ENCODE measurements at places on chromosomes 2 and 18. TPM values are rescaled to one million over a fixed set of nuclear protein-coding genes. Genes with fewer than 3 reads are reported as not detected.

Gene MZT2B
- 65.8 TPM for total RNA-seq

Gene PLEKHH2
- total RNA-seq = 0.24 TPM

Gene DSG1
- not detected for total RNA-seq

Gene CASP10
- total RNA-seq = 0.48 TPM

Gene MC5R
- 0.21 TPM for total RNA-seq

Gene MATN3
- total RNA-seq = 1.2 TPM

Gene SERPINB12
- 0.68 TPM for total RNA-seq

Gene IL36RN
- total RNA-seq = not detected

Gene FBXO36
- total RNA-seq = 1.5 TPM

Gene REG1B
- not detected for total RNA-seq

Gene ASNSD1
- 74.0 TPM for total RNA-seq

DNA sequence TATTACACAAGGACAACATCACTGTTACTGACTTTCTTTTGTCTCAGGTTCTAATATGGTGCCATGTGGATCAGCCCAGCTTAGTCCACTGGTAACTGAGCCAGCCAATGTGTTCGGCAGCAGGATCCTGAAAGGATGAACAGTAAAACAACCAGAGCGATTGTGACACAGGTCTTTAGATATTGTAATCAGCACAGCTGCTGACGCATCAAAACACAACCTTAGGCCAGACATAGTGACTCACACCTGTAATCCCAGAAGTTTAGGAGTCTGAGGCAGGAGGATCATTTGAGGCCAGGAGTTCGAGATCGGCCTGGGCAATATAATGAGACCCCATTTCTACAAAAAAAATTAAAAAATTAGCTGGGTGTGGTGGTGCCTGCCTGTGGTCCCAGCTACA is 183.4 kb upstream of the CDH20 start:
- DNase-seq = no peak

GRCh38 chr2:190599073-190599472 is 49.8 kb upstream of the NAB1 start:
- DNase-seq = no peak

- peak; percentile 60 for DNase-seq
Observed at GRCh38 chr2:75199428-75200011, at the start of gene TACR1. TSS of gene TACR1 (minus strand) at chr2:75199520. CDS start at chr2:75198934, 586 bp downstream.

GRCh38 chr2:217162533-217162932 is 302.7 kb upstream of the TNP1 start:
- peak; percentile 77 for DNase-seq

GRCh38 chr2:133418021-133418420 is 150.2 kb downstream of the NCKAP5 start:
- DNase-seq = no peak

DNA sequence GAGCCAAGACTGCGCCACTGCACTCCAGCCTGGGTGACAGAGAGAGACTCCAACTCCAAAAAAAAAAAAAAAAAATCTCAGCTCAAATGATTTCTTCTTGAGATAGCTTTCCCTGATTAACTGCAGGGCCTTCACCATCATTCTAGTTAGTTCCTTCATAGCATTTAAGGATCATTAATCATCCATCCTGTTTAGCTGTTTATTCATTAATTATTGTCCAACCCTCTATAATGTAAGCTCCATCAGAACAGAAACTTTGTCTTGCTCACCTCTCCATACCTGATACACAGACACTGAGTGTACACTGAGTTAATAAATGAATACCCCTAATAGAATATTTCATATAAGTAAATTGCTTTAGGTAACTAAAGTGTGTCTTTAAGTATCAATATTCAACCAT is 42.2 kb upstream of the ENOSF1 start:
- DNase-seq = no peak

- no peak for DNase-seq
Observed at GRCh38 chr2:71944183-71944550, 203.5 kb downstream of the CYP26B1 start.

- DNase-seq = no peak
Observed at GRCh38 chr18:40056079-40056692, 1898.8 kb upstream of the PIK3C3 start.

DNA sequence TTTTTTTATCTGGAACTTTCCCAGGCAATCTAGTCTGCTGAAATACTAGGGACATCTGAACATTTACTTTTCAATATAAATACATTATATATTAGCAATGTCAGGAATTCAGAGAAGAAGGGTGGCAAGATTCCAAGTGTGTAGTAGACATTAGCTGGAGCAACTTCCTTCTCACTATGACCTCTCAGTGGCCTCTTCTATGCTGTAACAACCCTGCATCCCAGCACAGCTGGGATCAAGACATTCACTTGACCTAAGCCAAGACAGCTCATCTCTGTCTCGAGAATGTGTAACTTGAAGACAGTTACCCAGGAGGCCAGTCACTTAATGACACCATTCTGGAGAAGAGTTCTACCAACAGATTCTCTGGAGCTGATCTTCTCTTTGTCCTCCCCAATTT is 61.7 kb upstream of the RALBP1 start:
- peak; percentile 45 for DNase-seq

DNA sequence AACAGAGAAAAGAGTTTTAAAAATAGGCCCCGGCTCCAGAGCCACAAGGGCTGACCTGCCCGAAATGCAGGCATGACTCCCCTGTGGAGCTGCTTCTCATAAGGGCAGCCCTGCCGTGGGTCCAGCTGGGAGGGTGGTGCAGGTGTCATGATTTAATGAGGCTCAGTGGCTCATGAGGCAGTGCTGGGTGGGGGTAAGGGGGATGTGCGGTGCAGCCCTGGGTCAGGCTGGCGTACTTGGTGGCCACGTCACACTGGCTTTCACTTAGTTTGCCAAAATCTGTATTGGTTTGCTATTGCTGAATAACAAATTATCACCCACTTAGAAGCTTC is 33.6 kb downstream of the HJURP start:
- no peak for DNase-seq

DNA sequence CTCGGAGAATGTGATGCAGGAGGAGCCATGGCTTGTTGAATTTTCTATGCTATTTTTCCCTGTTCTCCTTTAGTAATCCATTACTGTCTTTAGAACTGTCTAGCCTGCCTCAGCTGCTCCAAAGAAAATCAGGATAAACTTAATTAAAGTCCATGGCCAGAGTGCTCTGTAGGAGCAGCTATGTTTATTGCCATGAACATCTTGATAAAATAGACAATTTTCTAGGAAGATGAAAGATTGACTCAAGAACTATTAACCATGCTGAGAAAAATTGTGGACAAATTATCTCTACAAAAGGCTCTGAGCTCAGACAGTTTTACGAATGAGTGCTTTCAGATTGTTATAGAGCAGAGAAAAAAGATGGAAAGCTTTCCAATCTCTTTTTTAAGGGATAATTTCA is 193.0 kb downstream of the TTC32 start:
- no peak for DNase-seq

DNA sequence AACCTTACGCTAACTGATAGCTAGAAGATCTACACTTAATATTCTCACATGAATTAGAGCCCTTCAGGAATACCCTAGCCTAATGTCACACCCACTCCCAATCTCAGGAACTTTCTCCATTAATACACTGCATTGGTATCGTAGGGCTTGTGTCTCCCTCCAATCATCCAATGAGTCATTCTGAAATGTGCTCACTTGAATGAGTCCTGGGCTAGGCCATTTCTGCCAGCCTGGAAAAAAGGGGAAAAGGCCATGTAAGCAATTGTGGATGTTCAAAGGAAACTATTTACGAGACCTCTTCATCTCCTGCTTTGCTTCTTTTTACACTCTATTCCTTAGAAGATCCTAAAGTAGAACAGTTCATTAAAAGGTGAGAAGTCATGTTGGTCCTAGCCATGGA is 18.8 kb downstream of the ZEB2 start:
- DNase-seq = no peak

DNA sequence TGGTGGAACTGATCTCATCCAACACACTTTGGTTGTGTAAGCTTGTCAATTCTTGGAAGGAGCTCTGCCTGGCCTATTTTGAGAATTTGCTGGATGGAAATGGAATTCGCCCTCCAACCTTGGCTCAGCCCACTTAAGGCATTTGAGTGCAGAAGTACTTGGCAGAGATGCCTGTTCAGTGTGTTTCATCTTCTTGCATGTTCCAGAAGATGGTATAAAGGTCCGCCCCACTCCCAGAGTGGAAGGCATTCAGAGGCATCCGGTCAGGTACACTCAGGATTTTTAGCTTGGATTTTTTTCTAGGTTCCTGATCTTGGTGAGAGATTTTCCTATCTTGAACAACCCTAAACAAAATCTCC is 61.3 kb upstream of the TXNDC2 start:
- peak; percentile 78 for DNase-seq

DNA sequence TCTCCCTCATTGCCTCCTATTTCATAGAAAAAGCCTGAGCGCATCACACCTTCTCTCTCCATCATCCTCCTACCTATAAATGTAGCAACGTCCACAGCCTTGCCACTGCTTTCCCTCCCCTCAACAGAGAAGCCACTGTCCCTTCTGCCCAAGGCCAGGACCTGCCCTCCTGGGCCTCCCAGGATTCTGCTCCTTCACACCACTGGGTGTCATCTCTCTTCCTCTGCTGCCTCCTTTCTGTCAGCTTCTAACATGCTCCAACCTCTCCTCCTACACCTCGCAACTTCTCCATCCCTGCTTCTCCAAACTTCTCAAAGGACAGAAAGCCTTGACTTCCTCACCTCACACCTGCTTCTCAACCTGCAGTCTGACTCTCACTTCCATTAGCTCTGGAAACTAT is 21.2 kb upstream of the ME2 start:
- DNase-seq = no peak

DNA sequence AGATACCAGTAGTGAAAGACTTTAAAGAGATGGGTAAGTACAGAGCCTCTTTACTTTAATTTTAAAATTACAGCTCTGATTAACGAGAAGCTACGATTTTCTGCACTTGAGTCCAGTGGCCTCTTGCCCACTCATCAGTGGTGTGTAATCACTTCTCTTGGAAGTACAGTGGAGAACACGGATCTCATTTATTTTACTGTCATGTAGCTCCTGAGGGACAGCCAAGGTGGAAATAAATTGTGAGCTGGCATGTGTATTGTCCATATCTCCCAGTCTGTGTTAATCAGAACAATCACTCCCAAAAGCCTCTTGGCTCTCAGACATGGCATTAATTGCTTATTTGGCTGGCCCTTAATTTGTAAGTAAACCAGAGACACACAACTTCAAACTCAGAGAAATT is 69.4 kb downstream of the LOXHD1 start:
- DNase-seq = no peak

- no peak for DNase-seq
Observed at GRCh38 chr18:13716916-13717315, 9.4 kb downstream of the FAM210A start.

DNA sequence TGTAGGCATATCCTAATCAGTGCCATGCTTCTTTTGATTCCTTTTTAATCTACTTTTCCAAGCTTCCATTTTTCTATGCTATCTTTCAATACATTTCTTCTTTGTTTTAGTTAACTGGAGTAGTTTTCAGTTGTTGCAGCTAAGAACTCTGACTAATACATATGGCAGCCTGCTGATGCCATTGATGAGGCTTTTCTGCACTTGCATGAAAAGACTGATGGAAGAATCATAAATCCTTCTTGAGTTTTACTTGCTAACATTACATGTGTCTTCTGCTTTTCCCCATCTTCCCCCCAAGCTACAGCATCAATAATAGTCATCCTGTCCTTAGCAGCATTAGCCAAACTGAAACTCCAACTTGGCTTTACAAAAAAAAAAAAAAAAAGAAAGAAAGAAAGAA is 203.3 kb downstream of the LRP1B start:
- DNase-seq = no peak

DNA sequence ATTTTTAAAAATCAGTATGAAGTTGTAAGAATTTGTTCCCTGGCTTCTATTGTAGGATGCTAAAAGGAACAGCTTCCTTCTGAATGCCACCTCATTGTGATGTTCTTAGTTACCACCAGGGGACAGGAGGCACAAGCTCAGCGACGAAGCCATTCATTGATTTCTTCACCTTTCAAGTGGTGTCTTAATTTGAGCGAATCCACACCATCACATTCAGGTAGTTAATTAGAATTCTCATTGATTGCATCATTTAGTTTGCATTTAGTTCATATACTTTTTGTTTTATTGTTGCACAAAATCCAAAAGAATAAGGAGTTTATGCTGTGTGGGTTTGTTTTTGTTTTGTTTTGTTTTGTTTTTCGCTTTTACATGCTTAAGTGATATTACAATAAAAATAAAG is 23.1 kb downstream of the CYP27C1 start:
- no peak for DNase-seq

DNA sequence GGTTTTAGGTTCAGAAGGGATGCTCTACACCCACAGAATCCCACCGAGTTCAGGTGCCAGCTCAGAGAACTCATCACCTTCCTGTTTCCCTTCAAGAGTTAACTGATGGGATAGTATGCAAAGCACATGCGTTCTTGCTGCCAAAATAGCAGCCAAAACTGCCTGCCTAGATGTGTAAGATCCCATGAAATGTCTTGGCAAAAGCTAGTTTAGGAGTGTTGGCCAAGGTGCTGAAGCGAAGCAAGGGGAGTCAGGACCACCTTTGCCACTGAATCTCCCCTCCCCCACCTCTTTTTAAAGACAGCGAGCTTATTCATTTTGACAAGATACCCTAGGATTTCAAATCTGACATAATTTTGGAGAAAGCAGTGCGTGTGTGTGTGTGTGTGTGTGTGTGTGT is 2.1 kb downstream of the DOCK10 start:
- DNase-seq = no peak

- DNase-seq = no peak
Observed at GRCh38 chr18:5457462-5457957, 86.3 kb downstream of the EPB41L3 start.

DNA sequence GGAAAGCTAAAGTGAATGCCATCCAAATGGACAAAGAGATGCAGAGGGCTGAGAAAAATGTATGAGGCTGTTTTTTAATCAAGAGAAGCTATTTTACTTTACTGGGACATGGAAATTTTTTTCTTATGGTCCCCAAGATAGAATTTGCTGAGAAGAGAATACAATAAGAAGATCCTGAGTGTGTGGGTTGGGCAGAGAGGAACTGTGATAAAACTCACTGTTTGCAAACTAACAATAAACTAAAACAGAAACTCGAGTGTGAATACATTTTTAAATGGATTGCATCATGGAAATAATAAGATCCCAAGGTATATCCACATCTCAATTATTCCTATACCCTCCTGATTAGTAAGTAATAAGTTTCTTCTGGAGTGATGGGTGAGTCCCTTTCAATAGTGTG is 4.4 kb downstream of the NEB start:
- DNase-seq = no peak

DNA sequence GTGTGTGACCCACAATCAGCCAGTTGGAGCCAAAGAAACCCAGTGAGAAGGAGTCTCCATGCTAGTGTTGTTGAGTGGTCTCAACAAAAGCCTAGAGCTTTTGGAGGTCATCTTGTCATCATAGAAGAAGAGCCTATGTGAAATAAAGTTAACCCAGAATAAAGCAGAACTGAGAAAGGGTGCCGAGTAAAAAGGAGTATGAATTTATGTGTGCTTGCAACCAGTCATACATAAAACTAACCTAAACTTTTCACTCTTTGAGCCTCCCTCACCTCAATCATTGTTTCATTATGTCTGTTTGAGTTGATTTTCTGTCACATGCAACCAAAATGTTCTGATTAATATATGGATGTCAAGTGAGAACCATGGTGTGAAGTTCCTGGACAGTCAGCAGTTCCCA is 599.3 kb upstream of the ZEB2 start:
- no peak for DNase-seq

GRCh38 chr2:112921982-112922381 is 11.0 kb downstream of the IL37 start:
- no peak for DNase-seq

Measured in myocyte (in vitro differentiated cells).